ENCODE measurements at places on chromosomes 1 and 21. TPM values are rescaled to one million over a fixed set of nuclear protein-coding genes. Genes with fewer than 3 reads are reported as not detected.

DNA sequence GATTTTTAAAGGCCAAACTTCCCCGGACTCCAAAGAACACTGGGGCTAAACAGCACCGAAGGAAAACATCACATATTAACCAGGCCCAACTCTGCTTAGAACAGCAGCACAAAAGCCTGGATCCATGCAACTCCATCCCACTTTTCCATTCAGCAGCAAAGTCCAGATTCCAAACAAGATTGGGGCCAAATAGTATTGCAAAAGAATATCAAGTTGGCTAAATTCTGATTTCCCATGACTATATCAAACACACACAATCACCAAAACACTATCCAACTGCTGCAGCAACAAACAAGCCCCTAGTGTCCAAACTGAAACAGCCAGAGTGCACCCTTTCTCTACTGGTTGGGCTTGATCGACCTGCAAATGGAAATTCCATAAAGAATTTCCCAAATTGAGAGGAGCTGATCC, 19.4 kb upstream of the TMEM125 start:
- H3K36me3 ChIP-seq: no peaks in the 10 kb centered on the region
- DNase-seq: no peak
- H3K4me1 ChIP-seq: no peaks in the 10 kb centered on the region
- H3K27me3 ChIP-seq: peaks cover 8% of the 10 kb centered on the region
- no peak overlapping the region for H3K27ac ChIP-seq

GRCh38 chr1:201887116-201887866, 1.4 kb upstream of the SHISA4 start:
- H3K36me3 ChIP-seq: no peaks in the 10 kb centered on the region
- no peak for DNase-seq
- peaks cover 57% of the 10 kb centered on the region for H3K27me3 ChIP-seq
- peak overlapping the region; percentile 76 for H3K4me3 ChIP-seq
- H3K27ac ChIP-seq: no peak overlapping the region

GRCh38 chr1:54108156-54108555, 44.6 kb downstream of the CDCP2 start:
- H3K36me3 ChIP-seq: peaks cover under 1% of the 10 kb centered on the region
- H3K27me3 ChIP-seq: no peaks in the 10 kb centered on the region
- no peak overlapping the region for H3K27ac ChIP-seq
- DNase-seq: no peak

PLA2G2D gene
- polyA plus RNA-seq: 3.6 TPM

MLLT11 gene
- polyA plus RNA-seq: 2.0 TPM

GRCh38 chr1:188670837-188671236, 1806.8 kb downstream of the BRINP3 start:
- H3K36me3 ChIP-seq: no peaks in the 10 kb centered on the region
- DNase-seq: no peak
- H3K27ac ChIP-seq: no peak overlapping the region

DNA sequence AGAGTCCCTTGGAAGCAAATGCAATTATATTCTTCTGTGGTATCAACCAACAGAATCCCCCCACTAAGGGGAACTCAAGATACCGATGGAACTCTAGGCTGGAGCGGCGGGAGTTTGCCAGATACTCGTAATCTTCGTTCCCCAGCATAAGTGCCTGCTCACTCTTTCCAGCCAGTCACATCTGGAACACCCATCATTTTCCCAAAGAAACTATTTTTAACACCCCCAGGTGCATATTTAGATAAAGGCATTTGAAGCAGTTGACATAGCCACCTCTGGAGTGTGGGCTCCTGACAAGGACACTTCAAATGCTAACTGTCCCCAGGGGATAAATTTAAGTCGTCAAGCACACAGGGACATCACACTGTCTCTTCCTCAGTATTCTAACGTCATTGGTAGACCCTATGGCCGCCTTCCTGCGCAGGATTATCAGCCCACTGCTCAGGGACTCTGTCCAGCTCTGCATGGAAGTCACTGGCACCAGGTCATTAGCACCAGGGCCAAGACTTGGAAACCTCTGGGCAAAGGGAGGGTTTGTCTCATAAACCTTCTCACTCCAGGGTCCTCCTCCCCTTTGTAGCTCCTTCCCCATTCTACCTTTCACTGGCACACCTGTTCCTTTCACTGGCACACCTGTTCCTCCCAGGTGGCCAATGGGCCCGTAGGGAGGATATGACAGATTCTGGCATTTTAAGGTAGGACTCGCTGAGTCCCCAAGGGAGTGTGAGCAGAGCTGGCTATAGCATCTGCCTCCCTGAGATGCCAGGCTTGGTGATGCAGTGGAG, 48.8 kb downstream of the H3-3A start:
- H3K4me1 ChIP-seq: peaks cover 51% of the 10 kb centered on the region
- no peaks in the 10 kb centered on the region for H3K27me3 ChIP-seq
- peak overlapping the region; percentile 94 for H3K4me3 ChIP-seq
- peak; percentile 52 for DNase-seq

DNA sequence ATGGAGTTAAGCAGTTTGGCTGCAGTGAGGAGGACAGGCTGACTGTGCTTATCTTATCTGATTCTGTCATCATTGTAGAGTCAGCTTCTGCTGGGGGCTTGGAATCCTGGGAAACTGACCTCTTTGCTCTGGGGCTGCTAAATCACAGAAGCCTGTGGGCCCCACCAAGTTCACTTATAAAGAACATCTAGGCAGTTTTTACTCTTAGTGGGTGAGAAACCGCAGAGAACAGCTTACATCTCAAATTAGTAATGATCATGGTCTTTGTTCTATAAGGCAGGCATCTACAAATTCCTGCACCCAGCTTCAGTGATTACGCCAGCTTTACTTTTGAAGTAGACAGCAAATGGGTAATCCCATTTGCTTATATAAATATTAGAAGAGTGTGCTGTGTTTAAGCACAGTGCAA, 75.7 kb downstream of the ZC3H11B start:
- H3K27me3 ChIP-seq: peaks cover 13% of the 10 kb centered on the region
- H3K4me1 ChIP-seq: no peaks in the 10 kb centered on the region
- no peaks in the 10 kb centered on the region for H3K36me3 ChIP-seq
- no peak for DNase-seq

DNA sequence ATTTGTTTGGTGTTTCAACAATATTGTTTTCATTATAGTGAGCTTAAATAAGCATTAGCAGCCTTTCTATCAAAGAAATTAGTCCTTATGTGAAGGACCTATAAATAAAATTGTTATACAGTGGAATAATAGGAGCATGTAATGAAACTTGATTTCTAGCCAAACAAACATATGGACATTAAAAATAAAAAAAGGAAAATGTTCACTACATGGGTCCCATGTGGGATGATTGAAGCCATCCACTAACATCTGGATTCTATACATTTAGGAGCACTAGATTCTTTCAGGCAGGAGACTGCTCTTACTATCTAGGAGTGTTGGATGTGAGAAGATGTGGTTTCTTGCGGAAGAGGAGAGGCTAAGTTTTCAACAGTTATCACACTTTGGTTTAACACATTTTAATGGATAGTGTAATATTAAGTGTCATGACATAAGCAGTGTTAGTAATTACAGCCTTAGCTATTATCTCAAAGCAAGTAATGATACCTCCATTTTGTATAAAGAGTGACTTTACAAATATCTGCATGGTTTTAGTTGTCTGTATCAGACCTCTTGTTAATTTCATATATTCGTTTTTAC, 62.3 kb downstream of the LYPLAL1 start:
- no peaks in the 10 kb centered on the region for H3K27me3 ChIP-seq
- H3K36me3 ChIP-seq: no peaks in the 10 kb centered on the region
- H3K4me1 ChIP-seq: no peaks in the 10 kb centered on the region
- H3K4me3 ChIP-seq: no peak overlapping the region

DNA sequence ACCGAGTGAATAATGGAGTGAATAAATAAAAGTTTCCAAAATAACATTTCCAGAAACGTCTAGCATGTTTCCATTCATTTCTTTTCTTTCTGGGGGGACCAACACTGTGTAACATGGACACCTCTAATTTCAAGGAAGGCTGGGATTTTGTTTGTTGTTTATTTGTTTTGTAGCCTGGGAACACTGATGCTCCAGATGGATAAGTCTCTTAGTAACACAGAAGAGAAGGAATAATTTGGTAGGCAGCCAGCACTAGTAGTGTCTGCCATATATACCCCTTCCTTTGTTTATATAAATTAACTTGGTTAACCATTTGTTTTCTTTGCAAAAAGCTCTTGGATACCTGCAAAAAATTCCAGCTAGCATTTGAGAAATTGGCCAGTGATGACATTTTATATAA, 411.4 kb upstream of the DEPDC1 start:
- H3K4me3 ChIP-seq: no peak overlapping the region
- H3K4me1 ChIP-seq: no peaks in the 10 kb centered on the region
- no peak for DNase-seq
- no peak overlapping the region for H3K27ac ChIP-seq
- H3K27me3 ChIP-seq: no peaks in the 10 kb centered on the region

WNT4 gene
- polyA plus RNA-seq: not detected

DNA sequence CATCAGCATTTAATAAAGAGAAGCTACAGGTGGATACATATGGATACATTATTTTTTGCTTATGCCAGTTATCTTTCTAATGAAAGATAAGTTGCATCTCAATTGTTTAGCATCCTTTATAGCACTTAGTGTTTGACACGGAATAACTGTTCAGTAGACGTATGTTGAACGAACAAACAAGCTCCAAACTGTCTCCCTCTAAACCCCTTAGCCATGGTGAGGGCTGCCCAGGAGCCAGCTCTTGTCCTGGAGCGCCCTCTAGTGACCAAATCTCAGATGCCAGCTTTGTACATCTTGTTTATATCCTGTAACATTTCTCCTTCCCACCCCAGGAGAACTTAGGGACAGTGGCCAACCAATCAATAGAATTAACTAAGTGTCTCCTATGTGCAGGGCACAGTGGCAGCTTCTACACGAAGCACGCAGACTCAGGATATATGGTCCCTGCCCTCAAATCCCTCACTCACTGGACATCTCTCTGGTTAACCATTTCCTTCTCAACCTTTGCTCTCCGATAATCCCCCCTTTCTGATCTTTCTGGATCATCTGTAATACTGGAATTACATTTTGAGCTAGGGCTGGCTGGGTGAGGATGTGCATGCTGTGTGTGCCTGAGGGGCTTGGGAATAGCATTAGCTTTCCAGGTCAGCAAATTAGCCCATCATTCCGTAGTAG, 22.9 kb downstream of the KCNA10 start:
- H3K27me3 ChIP-seq: no peaks in the 10 kb centered on the region
- no peaks in the 10 kb centered on the region for H3K4me1 ChIP-seq
- H3K27ac ChIP-seq: no peak overlapping the region
- H3K4me3 ChIP-seq: no peak overlapping the region

DNA sequence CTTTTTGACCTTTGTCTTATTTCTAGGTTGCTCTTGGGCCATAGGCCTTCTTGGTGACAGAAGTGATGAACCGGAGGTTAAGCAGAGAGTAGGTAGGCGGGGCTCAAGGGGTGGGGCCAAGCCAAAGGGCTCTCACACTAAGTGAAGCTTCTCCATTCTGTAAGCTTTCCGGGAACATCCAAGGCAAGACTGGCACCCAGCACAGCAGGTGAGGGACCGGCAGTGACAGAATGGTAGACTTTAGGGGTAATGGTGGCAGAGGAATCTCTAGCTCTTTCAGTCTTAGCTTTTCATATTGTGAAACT, at the start of gene TNFAIP8L2:
TSS of gene TNFAIP8L2 (plus strand) at position 135 of the 305 bp plus-strand sequence. CDS start 2,049 bp downstream, outside the sequence.
- H3K27ac ChIP-seq: peak within 1 kb of the TSS; percentile 88
- peak within 1 kb of the TSS; percentile 93 for H3K4me3 ChIP-seq
- peak; percentile 57 for DNase-seq
- H3K36me3 ChIP-seq: no peaks in the 10 kb centered on the region

GRCh38 chr1:15251857-15252835, 5.1 kb downstream of the FHAD1 start:
- no peak for DNase-seq
- H3K4me3 ChIP-seq: no peak overlapping the region
- H3K27me3 ChIP-seq: peaks cover 39% of the 10 kb centered on the region
- H3K4me1 ChIP-seq: peaks cover 17% of the 10 kb centered on the region
- H3K36me3 ChIP-seq: no peaks in the 10 kb centered on the region

INKA2 gene
- 0.86 TPM for polyA plus RNA-seq

SELP gene
- polyA plus RNA-seq: 0.27 TPM

CHRNB2 gene
- not detected for polyA plus RNA-seq

GRCh38 chr1:20574686-20575540, 14.0 kb upstream of the CDA start:
- no peaks in the 10 kb centered on the region for H3K4me1 ChIP-seq
- no peak overlapping the region for H3K4me3 ChIP-seq
- H3K27me3 ChIP-seq: peaks cover 28% of the 10 kb centered on the region
- peaks cover 3% of the 10 kb centered on the region for H3K36me3 ChIP-seq

CA14 gene
- 0.89 TPM for polyA plus RNA-seq

DNA sequence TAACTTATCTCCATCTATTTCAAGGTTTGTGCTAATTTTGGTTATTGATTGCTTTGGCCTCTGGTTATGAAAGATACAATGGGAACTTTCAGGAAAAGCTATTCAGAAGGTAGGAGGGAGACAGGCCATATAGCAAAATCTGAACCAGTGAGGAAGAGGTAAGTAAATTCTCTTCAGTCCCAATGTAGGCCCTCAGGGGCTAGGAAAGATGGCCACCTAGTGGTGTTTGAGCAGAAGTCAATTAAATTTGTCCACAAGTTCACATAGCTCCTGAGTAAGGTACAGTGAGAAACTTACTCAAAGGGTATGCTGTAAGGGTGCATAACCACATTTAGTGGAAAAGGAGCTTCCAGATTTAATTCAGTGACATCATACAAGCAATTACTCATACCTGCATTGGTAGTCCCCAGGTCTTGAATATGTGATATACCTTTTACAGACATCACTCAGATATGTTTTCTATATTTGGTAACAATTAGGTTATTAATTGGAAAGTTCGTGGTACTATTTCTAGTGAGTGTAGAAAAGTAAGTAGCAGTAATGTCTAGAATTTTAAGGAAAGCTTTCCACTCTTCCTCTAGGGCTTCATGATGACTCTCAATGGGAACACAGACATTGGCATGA, 21.4 kb upstream of the FMO1 start:
- H3K4me3 ChIP-seq: no peak overlapping the region
- no peaks in the 10 kb centered on the region for H3K4me1 ChIP-seq
- no peaks in the 10 kb centered on the region for H3K27me3 ChIP-seq
- no peak for DNase-seq
- H3K27ac ChIP-seq: no peak overlapping the region

- H3K36me3 ChIP-seq: no peaks in the 10 kb centered on the region
- no peak overlapping the region for H3K4me3 ChIP-seq
- H3K4me1 ChIP-seq: no peaks in the 10 kb centered on the region
- no peak for DNase-seq
- no peak overlapping the region for H3K27ac ChIP-seq
Measured at GRCh38 chr1:76005765-76006164, 68.8 kb upstream of the ST6GALNAC3 start.

C1orf167 gene
- polyA plus RNA-seq: 2.9 TPM

- peak; percentile 87 for DNase-seq
- peak overlapping the region; percentile 95 for H3K27ac ChIP-seq
- H3K36me3 ChIP-seq: peaks cover 5% of the 10 kb centered on the region
- peaks cover 15% of the 10 kb centered on the region for H3K27me3 ChIP-seq
Measured at GRCh38 chr1:63892632-63893395, 119.0 kb downstream of the ROR1 start.

- H3K27me3 ChIP-seq: no peaks in the 10 kb centered on the region
- H3K27ac ChIP-seq: no peak overlapping the region
- H3K36me3 ChIP-seq: peaks cover 8% of the 10 kb centered on the region
- no peak overlapping the region for H3K4me3 ChIP-seq
Measured at GRCh38 chr1:192430644-192431043, 113.9 kb downstream of the RGS21 start.

TCHHL1 gene
- not detected for polyA plus RNA-seq

CBR3 gene
- 14.2 TPM for polyA plus RNA-seq

GRCh38 chr1:81585371-81585770, 215.4 kb upstream of the ADGRL2 start:
- H3K27ac ChIP-seq: no peak overlapping the region
- no peak for DNase-seq
- no peaks in the 10 kb centered on the region for H3K4me1 ChIP-seq
- no peaks in the 10 kb centered on the region for H3K36me3 ChIP-seq
- H3K27me3 ChIP-seq: no peaks in the 10 kb centered on the region

RGSL1 gene
- polyA plus RNA-seq: not detected

GRCh38 chr1:206859082-206859521, 6.3 kb upstream of the IL20 start:
- H3K4me3 ChIP-seq: no peak overlapping the region
- H3K27ac ChIP-seq: no peak overlapping the region
- peaks cover 8% of the 10 kb centered on the region for H3K36me3 ChIP-seq

Measured in naive B cell (primary cell).